ENCODE measurements at places on chromosomes 13 and 19. TPM values are rescaled to one million over a fixed set of nuclear protein-coding genes. Genes with fewer than 3 reads are reported as not detected.

DNA sequence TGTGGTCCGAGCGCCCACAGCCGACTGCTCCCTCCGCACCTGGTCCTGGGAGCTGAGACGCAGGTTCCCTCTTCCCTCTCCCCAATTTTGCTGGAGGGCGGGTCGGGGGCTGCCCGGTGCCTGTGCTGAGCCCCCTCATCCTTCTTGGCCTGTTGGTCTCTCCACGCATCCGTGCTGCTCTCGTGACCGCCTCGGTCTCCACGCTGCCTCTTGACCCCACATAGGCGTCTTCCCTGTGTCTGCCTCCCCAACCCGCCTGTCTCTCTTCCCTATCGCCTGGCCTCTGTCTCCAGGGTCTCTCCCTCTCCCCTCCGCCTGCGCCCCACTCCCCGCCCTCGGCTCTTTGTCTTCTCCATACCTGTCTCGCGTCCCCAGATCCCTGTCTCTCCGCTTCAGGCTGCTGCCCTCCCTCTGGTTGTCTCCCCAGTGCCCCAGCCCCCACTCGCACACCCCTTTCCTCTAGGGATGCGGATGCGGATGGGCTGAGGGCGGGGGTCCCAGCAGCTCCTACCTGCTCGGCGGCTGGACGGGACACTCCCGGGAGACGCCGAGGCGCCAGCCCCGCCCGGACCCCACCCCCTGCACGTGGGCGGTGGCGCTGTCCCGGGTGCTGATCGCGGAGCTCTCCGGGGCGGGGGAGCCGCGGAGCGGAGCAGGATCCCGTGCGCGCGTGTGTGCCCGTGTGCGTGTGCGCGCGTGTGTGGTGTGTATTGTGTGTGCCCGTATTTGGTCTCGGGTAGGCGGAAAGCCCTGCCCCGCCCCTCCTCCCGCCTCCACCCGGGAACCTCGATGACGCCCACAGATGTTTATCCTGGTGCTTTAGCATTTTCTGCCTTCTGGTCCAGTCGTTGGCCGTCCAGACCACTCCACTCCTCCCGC is at the start of gene SYT5:
Gene SYT5, minus strand, starts transcription at position 684 of the 879 bp plus-strand sequence. CDS start 1,248 bp downstream, outside the sequence.
- DNase-seq, result no peak

DNA sequence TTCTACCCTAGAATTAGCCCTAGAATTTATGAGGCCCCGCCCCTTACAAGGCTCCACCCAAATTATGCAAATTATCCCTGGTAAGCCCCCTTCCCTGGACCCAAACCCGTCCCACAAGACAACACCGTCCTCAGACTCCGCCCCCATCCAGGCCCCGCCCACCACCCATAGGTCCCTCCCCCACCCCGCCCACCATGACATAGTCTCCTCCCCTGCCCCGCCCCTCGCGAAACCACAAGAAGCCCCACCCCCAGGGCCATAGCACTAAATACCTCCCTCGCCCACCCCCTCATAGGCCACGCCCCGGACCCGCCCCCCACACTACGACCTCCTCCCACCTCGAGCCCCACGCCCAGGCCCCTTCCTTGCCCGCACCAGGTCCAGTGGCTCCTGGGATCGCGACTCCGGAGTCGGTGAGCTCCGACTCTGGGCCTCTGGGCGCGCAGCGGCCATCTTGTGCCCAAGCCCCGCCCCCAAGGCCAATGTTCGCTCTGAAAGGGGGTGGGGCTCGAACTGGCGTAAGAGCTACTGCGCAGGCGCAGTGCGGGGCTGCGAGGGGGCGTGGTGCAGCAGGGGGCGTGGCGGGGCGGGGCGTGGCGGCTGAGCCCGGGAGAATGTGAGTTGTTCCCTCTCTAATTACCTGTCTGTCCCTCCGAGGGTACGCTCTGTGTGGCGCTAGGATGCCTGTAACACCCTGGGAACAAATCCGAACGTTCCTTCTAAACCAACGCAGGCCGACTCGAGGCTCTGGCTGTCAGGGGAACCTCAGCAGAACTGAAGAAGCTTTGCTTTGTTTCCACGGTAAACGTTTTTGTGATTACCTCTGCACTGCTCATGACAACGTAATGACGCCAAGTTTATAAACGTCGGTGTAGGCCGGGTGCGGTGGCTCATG is at the start of gene ZNF784:
Gene ZNF784, minus strand, starts transcription at position 458 of the 895 bp plus-strand sequence. Its CDS starts 5 bp downstream, at position 453.
- peak; percentile 94 for DNase-seq

- DNase-seq, result peak; percentile 56
Measured at GRCh38 chr13:79581870-79582315, 100.9 kb downstream of the NDFIP2 start.

DNA sequence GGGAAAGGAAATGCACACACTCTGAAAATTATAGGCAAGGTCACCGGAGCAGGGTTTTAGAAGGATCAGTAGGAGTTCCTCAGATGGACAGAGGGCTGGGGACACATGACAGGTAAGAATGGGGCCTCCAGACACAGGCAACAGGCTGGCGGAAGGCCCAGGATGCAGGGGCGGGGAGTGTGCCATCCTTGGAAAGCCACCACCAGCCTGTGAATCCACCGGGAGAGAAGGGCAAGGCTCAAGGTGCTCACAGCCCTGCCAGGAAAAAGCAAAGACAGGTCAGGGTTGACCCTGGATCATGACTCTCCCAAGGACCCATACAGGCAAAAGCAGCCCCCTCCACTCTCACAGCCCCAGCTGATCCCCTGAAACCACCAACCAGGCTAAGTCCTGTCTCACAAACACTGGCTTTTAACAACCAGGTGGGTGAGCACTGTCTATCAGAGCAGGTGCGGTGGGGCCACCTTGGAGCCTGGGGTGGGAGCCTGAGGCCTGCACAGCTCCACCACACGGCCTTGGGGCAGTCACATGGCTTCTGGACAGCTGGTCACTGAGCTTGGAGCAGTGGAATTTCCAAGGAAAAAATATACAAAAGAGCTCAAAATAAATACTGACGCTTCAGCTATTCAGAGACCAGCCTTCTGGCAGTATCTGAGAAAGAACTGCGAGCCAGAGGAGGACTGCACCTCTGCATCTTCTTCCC is 35.2 kb upstream of the ISYNA1 start:
- no peak for DNase-seq

ZNF738 gene
- total RNA-seq, result 2.9 TPM

ZNF112 gene
- total RNA-seq, result 5.8 TPM
